Muscle of arm (tissue), 14 donors: ENCODE measurements at places on chromosomes 16 and 17.
A peak's percentile ranks its signal among the peaks of the same experiment; 100 is the strongest.

DNA sequence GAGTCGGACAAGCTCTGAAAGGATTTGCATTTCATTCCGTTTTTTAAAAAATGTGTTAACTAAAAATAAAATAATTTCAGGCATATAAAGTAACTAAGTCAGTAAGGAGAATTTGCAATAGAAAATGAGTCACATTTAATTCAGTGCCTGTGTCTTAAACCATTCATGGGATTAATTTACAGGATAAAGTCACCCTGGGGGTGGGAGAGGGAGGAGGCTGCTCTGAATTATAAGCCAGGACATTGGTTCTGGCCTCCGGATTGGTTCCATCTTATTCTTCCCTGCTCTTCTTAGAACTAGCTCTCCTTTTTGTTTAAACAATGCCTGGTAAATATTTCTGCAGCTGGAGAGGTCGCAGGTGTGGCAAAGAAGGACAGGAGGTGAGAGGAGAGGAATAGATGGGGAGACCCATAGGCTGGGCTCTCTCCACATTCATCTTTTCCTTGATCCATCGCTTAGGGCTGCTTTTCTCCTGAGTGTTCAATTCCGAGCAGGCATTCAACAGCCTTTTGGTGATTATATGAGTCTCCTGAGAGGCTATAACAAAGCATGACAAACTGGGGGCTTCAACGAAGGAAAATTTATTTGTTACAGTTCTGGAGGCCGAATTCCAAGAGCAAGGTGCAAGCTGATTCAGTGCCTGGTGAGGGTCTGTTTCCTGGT lies 319.2 kb downstream of the PHKB start:
- no peak for DNase-seq

DNA sequence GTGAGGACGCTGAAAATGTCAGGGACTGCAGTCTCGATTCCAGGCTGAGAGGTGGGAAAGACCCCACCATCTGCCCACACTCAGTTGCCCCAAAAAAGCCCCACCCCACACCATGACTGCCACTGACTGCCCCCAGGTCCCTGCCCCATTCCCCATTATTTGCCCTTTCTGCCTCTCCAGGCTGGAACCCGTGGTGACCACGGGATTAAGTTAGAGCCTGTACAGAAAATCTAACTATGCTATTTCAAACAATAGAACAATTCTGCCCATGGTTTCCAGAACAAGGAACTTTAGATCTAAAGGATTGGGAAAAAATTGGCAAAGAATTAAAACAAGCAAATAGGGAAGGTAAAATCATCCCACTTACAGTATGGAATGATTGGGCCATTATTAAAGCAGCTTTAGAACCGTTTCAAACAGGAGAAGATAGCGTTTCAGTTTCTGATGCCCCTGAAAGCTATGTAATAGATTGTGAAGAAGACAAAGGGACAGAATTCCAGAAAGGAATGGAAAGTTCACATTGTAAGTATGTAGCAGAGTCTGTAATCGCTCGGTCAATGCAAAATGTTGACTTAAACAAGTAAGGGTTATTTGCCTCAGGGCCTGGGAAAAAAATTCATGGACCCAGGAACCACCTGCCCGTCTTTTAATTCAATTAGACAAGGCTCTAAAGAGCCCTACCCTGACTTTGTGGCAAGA lies 14.4 kb downstream of the FLYWCH1 start:
- no peak for DNase-seq

DNA sequence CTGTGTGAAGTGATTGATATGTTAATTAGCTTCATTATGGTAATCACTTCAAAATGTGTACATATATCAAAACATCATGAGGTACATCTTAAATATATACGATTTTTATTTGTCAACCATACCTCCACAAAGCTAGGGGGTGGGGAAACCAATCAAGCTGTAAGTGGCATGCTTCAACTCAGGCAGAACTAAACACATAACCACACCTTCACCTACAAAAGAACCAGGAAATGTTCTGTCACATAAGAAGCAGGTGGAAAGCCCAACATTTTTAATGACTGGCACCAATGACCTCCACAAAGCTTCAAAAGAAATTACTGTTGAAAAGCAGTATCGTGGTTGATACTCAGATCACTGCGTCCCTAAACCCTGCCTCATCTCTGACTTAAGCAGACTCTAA lies 867.7 kb upstream of the EEF2KMT start:
- DNase-seq = no peak

- peak; percentile 59 for DNase-seq
These were observed 77.3 kb downstream of the ZDHHC7 start for GRCh38 chr16:84933774-84934631.

- DNase-seq = no peak
These were observed 11.5 kb upstream of the SCN4A start for GRCh38 chr17:63984236-63984635.

GRCh38 chr17:38532451-38532850 lies 73.3 kb downstream of the SRCIN1 start:
- no peak for DNase-seq

- no peak for DNase-seq
These were observed 2.1 kb downstream of the ESRP2 start for GRCh38 chr16:68233835-68234187.

GRCh38 chr17:67415291-67415690 lies 38.2 kb downstream of the PITPNC1 start:
- no peak for DNase-seq

DNA sequence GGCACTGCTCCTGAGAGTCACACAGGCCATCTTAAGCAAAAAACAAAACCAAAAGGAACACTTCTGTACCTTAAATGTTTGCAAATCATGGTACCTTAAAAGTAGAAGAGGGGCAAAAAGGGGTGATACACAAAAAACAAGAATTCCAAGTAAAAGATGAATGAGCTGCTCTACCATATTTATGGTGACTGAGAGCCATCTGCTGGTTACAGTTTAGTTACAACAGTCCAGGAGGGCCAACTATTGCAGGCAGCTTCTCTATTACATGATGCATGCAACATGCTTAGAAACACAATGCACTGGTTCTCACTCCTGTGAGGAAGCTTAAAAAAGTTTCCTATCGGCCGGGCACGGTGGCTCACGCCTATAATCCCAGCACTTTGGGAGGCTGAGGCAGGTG lies 53.5 kb downstream of the STX8 start:
- DNase-seq = peak; percentile 65

GRCh38 chr16:88665148-88665547 lies 2.3 kb upstream of the MVD start:
- DNase-seq = no peak

GRCh38 chr16:74896389-74897370 lies 88.2 kb downstream of the WDR59 start:
- DNase-seq = no peak

GRCh38 chr17:43070872-43071271 lies 45.8 kb downstream of the RND2 start:
- DNase-seq = no peak

DNA sequence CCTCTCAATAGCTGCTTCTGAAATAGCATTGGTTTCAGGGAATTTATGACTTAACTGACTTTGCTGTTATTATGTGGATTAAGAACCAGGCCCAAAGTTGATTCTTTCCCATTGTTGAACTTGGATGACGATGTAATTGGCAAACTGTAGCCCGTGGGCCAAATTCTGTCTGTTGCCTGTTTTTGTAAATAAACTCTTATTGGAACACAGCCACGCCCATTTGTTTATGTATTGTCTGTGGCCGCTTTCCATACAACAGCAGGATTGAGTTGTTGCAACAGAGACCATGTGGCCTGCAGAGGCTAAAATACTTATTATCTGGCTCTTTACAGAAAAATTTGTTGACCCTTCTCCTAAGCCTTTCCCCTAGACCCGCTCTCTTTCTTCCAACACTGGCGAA lies 31.6 kb downstream of the NTN1 start:
- no peak for DNase-seq

- no peak for DNase-seq
These were observed 10.3 kb upstream of the CCL22 start for GRCh38 chr16:57348327-57348726.

GRCh38 chr17:8125154-8125946 lies 1.4 kb upstream of the HES7 start:
- DNase-seq = peak; percentile 87

- no peak for DNase-seq
These were observed 12.9 kb downstream of the DRC3 start for GRCh38 chr17:17985555-17985954.

- no peak for DNase-seq
These were observed 15.5 kb upstream of the CMIP start for GRCh38 chr16:81429045-81429521.

DNA sequence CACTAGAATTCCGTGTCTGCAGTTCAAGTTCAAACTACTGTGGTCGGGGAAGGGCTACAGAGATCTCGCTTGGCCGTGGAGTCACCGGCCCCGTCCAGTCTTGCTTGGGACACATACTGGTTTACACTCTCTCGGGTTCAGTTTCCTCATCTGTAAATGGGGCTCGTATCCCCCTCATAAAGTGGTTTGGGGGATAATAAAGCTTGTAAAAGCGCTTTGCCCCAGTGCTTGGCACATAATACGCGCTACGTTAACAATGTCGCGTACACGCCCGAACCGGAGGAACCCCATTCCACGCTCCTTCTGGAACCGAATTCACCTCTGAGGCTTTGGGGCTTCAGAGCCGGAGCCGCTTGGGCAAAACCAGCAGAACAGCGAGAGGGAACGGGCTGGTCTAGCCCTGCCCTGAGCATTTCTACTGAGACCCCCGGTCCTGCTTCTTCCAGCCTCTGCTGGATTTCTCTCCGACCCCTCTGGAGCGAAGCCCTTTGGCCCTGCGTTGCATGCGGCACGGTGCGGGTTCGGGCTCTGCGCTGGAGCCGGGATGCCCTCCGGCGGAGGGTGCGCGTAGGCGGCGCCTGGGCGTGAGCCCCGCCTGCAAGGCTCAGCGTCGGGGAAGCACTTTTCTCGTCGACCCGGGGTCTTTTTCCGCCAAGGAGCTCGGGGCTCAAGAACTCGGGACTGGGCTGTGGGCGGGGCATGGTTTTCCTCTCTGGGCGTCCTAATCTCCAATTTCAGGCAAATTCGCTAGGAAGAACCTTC lies 26.1 kb upstream of the HOXB13 start:
- DNase-seq = no peak

GRCh38 chr16:85188822-85189672 lies 76.8 kb upstream of the CIBAR2 start:
- no peak for DNase-seq

DNA sequence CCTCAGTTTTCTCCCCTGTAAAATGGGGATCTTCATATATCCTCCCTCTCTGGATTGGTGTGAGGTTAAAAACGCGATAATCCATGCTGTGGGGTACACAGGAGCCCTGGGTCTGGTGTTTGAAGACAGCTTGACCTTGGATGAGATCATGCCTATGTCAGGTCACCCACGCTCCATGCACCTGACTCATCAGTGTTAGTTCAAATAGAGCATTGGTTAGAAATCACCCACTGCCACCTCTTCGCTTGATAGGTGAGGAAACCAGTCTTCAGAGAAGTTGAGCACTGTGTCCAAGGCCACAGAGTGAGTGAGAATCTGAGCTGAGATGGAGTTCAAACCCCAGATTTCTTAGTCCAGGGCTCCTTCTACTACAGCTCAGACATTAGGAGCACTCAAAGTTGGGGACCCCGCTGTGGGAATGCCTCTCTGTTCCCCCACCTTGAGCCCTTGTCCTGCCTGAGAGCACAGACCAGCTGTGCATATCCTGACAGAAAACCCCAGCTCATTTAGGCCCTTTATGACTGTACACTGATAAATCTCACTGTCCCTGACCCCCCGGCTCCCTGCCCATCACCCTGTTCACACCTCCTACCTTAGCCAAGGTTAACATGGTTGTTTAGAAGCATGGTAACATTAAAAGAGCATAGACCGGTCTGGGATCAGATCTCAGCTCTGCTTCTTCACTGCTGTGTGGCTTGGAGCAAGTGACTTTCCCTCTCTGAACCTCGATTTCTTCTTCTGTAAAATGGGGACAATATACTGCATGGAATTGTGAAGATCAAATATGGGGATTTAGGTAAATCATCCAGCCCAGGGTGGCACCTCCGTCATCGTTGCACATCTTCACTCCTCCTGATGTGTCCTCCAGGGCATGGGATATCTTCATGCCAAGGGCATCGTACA lies 22.4 kb upstream of the LGALS9 start:
- no peak for DNase-seq
